ENCODE measurements at places on chromosomes 1 and 21. TPM values are rescaled to one million over a fixed set of nuclear protein-coding genes. Genes with fewer than 3 reads are reported as not detected.

Gene MAN1C1
- 19.5 TPM for total RNA-seq

Gene MMEL1
- total RNA-seq = 0.35 TPM

Gene ABCA4
- total RNA-seq = 0.11 TPM

Gene FAM78B
- total RNA-seq = 3.4 TPM

Gene ITLN2
- total RNA-seq = not detected

Gene ZNF672
- 40.3 TPM for total RNA-seq

- DNase-seq = no peak
Measured at GRCh38 chr1:212675675-212676074, 24.0 kb downstream of the BATF3 start.

GRCh38 chr1:217327901-217328300 lies 303.0 kb downstream of the GPATCH2 start:
- DNase-seq = no peak

DNA sequence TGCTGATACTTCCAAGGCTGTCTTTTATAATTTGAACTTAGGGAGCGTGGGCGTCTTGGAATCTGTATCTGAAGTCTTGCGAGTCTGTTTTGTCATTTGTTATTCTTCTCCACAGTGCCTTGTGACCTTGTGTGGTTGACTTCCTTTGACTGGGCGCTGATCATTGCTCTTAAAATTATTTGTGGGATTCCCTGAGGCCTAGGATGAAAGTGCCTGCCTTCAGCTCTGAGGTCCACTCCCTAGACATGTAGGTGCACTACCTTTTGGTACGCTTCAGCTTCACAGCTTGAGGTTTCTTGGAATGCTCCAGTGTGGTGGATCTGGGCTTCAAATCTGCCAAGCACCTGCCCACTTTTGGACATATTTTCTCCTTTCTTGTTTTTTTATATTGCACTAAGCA lies 50.2 kb upstream of the IGSF5 start:
- no peak for DNase-seq

DNA sequence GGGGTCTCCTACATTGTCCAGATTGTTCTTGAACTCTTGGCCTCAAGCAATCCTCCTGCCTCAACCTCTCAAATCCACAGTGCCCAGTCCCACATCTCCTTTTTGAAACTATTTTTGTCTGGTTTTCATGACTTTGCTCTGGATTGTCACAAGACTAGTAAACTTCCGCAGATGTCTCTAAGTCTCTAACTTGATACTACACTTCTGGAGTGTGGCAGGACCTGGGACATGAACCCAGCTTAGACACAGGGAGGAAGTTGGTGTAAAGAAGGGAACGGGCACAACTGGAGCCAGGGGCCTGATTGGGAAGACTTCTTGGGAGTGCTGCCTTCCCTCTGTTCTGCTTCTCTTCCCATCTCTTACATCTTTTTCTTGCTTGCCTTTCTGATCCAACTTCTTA lies 16.2 kb upstream of the DISC1 start:
- no peak for DNase-seq

DNA sequence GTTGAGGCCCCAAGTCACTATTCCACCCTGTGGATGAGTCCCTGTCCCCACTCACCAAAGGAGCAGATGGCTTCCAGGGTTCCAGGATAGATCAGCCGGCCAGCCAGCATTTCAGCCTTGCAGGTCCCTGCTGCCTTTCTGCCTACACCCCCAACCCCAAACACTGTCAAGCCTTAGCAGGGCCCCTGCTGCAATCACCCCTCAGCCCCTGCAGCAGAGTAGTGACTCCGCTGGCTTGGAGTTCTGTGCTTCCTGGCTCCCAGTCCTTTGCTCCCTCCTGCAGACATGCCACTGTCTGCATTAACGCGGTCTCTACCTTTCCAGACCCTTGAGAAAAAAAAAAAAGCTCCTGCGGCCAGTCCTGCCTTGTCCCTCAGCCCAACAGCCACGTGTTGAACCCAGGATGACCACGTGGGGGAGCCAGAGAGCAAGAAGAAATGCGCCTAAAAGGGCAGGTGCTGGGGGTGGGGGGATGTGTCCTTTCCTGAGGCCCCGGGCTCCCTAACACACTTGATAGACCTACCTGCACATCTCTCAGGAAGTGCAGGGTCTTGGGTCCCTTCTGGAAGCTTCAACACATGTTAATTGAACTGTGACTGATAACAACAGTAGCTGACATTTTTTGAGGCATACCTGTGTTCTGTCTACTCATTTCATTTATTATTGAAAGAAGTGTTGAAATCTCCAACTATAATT lies 37.4 kb downstream of the RASSF5 start:
- DNase-seq = peak; percentile 79

GRCh38 chr21:40847951-40848350 lies 993 bp upstream of the DSCAM start:
- no peak for DNase-seq

DNA sequence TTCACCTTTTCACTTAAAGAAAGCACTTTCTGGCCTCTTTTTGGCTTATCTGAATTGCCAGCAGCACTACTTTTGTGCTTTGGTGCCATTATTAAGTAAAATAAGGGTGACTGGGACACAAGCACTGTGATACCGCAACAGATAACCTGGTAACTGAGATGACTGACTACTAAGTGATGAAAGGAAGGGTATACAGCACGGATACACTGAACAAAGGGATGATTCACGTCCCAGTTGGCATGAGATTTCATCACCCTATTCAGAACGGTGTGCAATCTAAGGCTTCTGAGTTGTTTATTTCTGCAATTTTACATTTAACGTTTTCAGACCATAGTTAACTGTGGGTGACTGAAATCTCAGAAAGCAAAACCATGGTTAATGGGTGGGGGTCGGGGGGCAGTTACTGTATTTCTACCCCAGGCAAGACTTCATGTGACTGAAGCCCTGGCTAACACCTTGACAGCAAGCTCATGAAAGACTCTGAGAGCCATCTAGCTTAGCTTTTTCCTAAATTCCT lies 102.8 kb downstream of the CLIC6 start:
- no peak for DNase-seq

DNA sequence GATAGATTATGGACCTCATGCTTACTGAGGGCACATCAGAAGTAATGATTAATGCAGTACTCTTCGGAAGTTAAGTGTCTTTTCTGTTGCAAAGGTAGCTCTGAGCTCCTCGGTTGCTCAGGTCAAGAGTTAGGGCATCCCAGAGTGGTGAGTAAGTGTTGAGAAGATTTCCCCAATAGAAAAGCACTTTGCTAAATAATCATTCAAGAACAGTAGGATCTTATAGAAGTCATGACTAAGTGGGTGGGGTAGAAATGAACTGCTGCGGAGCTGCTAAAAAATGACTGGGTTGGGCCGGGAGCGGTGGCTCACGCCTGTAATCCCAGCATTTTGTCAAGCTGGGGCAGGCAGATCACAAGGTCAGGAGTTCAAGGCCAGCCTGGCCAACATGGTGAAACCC lies 648.6 kb upstream of the CAMK1G start:
- no peak for DNase-seq
